M059J (cell line): ENCODE measurements at places on chromosomes 11 and 22.
A peak's percentile ranks its signal among the peaks of the same experiment; 100 is the strongest.

GRCh38 chr11:119347940-119348605, 1.6 kb upstream of the MFRP start:
- no peak for DNase-seq

GRCh38 chr11:43316451-43316850, 4.7 kb downstream of the API5 start:
- peak; percentile 76 for DNase-seq

DNA sequence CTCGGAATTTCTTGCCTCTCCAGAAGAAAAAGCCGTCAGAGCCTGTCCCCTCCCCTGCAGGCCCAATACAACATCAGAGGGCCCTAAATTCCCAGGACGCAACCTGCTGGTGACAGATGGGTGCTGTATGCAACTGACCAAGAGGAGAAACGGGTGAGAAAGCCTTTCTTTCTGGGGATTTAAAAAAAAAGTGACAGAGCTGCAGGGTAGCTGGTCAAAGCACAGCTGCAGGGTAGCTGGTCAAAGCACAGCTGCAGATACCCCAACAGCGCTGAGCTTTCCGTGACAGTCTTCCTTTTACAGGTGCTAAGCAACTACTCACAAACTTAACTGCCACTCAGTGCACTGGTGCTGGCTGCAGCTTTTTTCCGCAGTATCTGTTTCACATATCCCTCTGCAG, 17.8 kb downstream of the AP1B1 start:
- DNase-seq = no peak

DNA sequence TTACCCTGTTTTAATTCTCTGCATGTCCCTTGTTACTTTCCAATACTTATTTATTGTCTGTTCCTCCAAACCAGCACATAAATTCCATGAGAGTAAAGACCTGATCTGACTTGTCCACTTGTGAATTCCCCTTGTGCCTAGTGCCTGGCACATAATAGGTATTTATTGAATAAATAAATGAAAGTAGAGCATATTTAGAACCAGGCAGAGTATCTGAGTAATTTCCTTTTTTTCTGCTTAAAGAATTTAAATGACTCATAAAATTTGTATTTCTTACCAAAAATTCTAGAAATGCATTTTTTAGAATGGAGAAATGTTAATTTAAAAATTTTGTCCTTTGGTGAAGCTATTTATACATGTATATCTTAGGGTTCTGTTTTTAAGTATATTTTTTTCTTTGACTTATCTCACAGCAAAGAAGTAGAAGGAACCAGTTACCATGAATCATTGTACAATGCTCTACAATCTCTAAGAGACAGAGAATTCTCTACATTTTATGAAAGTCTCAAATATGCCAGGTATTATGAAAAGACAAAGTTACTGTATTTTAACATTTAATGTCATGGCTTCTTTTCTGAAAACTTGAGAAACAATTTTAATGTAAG, 96.8 kb downstream of the ATM start:
- peak; percentile 5 for DNase-seq

DNA sequence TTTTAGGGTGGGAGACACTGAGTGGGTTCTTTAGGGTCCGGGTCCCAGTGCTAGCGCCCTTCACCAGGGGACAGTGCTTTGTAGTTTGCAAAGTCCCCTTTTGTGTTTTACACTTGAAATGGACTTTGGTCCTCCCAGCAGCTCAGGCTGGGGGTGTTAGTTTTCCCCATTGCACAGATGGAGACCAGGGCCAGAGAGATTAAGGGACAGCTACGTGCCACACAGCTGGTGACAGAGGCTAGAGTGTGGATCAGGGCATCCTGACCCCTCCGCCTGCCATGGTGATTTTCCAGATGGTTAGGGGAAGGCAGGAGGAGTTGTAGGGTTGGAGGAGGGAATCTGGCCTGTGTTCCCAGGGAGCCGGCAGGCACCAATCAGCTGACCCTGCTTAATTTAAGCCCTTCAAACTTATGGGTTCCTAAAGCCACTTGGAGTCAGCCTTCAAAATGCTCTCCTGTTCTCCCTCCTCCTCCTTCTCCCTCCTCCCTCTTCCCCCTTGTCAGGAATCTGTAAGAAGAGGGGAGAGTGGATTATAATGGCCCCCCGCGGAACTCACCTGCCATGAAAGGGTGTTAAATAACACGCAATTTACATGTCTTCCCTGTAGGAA, 22.5 kb upstream of the MPPED1 start:
- DNase-seq = no peak

DNA sequence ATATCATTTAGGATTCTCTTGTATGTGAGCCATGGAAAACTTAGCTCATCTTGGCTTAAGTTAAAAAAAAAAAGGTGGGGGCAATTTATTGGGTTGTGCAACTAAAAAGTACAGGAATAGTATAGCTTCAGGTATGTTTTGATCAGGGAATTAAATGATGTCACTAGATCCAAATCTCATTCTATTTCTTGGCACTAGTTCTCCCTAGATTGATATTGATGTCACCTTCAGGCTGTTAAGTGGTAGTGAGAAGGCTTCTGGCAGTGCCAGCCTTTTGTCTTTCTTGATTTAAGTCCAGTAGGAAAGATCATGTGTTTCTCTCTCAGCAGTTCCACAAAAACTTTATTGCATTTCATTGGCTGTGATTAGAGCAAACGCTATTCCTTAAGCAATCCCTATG, 65.0 kb upstream of the ZBED5 start:
- no peak for DNase-seq

DNA sequence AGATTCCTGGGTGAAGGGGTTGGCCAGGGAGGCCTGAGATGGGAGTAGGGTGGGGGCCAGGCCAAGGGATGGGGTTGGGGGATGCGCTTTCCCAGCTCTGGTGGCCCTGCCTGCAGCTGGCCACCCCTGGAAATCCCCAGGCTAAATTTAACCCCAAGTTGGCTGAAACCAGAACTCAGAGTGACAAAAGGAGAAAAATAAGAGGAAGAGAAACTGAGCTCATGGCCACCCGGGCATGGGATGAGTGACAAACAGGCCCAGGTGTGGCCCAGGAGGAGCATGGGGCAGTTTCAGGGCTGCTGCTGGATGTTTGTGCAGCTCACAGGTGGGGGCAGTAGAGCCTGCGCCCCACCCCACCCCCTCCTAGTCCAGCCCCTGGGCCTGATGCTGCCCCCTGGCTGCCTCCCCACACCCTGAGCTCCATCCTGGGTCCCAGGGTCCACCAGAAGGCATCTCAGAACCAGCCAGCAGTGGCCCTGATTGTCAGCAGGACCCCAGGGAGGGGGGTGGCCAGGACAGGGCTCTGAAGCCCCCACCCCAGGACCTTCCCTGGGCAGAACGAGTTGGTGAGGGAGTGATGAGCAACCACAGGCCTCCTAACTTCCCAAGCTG, 48.0 kb downstream of the IGLL5 start:
- no peak for DNase-seq

DNA sequence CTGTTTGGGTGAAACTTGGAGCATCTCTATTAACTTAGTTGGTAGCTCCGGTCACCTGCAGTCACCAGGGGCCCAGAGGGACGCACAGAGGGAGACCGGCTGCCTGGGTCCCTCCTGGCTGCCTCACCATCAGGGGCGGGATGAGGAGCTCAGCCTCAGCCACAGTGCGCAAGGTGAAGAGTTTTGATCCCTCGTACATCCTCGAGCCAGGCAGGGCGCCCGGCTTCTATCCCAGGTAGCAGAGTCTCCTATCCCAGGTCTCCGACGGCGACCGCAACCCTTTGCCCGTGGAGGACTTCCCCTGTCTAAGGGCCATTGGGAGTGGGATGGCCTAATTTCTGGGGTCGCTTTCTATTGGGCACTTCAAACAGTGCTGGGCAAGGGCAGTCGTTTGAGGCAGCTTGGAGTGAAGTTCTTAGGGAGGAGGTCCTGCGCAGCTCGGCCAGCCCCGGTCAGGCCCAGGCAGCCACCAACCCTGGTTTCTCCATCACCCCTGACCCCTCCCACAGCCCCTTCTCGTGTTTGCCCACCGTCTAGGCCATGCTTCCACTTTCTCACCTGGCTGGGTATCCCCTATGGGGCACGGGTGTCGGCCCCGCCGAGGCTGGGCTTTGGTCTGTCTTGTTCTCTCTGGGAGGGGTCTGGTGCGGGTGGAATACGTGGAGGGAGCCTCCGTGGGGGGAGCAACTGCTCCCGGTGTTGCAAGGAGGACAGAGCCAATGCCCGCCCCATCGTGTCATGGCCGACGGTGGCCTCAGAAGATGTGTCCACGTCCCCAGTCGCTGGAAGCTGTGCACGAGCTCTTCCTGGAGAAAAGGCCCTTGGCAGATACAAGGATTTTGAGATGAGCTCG, 3.6 kb upstream of the MRGPRG start:
- no peak for DNase-seq

GRCh38 chr11:126160345-126161022, 51.0 kb downstream of the RPUSD4 start:
- no peak for DNase-seq

DNA sequence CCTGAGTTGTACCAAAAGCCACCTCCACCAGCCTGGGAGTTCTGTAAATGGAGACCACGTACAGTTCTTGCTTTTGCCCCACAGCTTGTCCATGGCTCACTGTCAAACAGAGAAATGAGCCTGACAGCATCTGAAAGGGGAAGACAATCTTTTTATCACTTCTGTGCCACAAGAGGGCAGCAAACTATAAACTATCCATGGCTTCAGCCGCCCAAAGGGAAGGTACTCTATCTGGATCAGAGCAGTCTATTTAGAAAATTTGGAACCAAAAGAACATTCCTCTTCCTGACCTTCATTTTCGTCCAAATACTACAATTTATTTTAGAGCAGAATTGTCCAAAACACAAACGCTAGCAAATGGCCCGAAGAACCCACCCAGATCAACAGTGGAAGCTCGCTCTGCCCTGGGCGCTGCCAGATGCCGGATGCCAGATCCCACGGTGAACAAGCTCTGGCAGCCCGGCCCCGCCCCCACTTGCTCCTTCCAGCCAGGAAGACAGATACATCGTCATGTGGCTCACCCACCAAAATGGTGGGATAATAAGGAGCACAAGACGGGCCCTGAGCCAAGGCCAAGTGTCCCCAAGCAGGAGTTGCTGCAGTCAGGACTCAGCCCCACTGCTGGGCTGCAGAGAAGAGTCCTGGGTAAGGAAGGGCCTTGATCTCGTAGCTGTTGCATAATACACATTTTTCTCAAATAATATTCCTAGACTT, 23.9 kb upstream of the SCGB1A1 start:
- peak; percentile 84 for DNase-seq

DNA sequence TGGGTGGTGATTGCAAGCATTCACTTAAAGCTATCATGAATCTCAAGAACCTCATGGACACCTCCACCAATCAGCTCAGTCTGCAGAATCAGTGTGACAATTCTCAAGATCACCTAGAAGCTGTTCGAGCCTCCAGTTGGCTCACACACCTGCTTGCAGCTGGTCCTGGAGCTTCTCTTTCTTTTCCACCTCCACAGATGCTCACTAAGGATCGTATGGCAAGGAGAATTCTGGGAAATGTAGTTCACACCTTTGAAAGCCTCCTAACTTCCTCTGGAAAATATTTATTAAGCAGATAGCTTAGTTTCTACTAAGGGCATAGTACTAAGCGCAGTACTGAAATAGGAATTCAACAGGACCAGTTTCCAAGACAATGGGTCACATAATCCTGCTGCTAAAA, 26.2 kb downstream of the FSHB start:
- DNase-seq = no peak

DNA sequence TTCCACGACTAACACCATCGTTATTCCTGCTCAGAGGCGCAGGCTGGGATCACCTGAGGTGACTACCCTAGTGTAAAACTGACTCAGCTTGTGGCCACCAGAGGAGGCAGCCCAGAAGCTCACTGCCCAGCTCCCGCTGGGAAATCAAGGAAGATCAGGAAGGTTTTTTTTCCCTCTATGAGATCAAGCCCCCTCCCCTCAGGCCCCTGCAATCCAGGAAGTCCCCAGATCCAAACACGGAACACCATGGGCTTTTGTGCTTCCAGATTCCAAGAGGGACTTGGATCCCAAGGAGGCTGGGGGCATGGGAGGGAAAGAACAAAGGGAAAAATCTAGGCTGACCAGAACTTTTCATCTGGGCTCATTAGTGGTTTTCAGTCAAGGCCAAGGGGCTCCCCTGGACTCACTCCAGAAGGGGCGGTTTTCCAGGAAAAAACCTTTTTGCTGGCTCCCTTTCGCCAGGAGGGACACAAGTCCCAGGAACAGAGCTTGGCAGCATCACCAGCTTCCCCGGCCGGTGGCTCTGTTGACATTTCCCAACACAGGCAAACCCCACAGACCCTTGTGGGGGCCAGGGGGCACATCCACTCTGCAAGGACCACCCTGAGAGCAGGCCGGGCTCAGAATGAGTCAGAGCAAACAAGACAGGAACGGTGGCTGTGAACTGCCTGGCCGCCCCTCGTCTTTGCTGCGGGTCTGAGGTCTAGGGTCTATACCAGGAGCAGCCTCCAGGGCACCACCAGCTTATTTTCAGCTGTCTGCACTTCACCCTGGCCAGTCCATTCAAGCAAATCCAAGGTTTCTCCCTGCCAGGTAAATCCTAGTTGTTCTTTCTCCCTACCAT, 36.8 kb downstream of the MYH9 start:
- DNase-seq = peak; percentile 89

DNA sequence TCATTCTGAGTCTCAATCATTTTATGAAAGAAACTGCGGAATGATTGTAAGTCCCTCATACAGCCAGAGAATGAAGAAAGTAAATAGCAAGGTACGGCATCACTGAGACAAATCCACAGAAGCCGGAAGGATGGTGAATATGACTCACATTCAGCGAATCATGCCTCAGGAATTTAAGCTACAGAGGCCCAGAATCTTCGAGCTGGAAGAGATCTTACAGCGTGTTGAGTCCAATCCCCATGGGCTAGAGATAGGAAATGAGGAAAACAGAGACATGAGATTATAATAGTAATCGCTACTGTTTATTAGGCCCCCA, 173.2 kb downstream of the KIF18A start:
- DNase-seq = peak; percentile 99

DNA sequence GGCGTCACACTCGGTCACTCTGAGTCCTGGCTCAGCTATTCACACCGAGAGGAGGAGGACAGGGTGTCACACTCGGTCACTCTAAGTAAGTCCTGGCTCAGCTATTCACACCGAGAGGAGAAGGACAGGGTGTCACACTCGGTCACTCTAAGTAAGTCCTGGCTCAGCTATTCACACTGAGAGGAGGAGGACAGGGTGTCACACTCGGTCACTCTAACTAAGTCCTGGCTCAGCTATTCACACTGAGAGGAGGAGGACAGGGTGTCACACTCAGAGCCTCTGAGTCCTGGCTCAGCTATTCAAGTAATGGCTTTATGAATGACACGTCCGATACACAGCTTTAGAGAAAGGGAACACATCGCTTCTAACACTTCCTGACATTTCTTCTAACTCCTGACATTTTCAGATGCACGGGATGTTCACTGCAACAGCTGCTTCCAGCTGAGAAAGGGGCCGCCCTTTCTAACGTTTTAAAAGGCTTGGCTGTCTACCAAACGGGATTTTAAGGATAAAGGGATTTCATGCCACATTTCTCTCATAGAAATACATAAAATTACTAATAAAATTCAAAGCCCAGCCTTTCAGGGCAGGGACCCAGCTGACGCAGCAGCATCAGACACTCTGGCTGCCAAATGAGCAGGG, 28.1 kb downstream of the DRD4 start:
- no peak for DNase-seq

DNA sequence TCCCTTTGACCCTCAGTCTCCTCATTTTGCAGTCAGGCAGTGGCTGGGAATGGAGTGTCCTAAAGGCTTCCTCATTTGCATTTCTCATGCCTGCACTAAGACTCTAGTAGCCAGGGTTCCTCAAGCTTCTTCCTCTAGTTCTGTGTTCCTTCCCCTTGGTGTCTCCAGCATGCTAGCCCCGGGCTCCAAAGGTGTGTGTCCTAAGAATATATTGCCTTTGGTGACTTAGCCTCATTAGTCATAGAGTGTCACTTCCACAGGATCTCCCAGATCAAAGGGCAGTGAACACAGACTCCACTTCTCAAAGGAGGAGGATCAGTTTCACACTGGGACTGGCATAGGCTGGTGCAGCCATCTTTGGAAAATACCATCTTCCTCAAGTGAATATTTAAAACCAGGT, 21.4 kb upstream of the ACER3 start:
- DNase-seq = peak; percentile 32
